ENCODE measurements at places on chromosomes 4 and X.

GRCh38 chr4:59973492-59973891 is 1226.6 kb upstream of the ADGRL3 start:
- no peak for DNase-seq

DNA sequence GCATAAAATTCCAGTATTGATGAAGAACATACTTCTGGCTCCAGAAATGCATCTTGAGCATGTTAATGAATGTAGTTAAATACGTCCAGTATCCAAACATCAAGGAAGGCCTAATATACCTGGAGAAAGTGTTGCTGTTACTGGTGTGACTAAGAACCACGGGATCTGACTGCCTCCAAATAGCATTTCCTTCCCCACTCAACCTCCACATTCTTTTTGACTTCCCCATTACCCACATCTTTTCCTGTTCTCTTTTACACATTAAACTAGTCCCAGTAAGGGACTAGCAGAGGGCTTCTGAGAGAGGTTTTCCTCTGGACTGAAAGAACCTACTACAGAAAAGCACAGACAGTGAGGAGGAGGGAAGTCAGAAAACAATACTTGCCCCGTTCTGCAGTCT is 482.8 kb upstream of the HTR2C start:
- DNase-seq = no peak

- no peak for DNase-seq
These were observed 238.5 kb upstream of the PGRMC2 start for GRCh38 chr4:128525992-128526630.

- DNase-seq = no peak
These were observed 421.8 kb downstream of the MAPK10 start for GRCh38 chr4:85938062-85938461.

DNA sequence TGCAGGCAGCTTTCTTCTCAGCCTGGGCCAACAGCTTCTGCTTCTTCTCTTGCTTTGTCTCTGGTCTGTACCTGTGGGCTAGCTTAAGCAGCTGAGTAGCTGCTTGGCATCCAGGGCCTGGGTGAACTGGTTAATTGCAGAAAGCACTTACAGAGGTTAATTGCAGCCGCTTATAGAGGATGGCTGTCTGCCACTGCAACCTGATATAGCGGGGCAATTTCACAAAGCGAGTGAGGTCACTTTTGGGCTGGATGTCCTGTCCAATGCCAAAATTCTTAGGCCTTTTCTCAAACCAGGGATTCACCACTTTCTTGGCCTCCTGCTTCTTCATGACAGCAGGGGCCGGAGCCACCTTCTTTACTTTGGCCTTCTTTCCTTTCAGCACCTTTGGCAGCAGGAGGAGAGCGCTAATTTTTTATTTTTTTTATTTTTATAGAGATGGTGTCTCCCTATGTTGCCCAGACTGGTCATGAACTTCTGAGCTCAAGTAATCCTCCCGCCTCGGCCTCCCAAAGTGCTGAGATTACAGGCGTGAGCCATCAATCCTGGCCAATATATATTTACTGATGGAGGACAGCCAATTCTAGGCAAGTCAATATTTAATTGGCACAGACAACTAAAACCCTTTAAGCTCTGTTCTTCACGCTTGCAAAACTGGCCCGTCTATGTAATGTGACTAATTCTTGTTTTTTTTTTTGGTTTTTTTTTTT is 61.0 kb downstream of the ENOPH1 start:
- DNase-seq = no peak

DNA sequence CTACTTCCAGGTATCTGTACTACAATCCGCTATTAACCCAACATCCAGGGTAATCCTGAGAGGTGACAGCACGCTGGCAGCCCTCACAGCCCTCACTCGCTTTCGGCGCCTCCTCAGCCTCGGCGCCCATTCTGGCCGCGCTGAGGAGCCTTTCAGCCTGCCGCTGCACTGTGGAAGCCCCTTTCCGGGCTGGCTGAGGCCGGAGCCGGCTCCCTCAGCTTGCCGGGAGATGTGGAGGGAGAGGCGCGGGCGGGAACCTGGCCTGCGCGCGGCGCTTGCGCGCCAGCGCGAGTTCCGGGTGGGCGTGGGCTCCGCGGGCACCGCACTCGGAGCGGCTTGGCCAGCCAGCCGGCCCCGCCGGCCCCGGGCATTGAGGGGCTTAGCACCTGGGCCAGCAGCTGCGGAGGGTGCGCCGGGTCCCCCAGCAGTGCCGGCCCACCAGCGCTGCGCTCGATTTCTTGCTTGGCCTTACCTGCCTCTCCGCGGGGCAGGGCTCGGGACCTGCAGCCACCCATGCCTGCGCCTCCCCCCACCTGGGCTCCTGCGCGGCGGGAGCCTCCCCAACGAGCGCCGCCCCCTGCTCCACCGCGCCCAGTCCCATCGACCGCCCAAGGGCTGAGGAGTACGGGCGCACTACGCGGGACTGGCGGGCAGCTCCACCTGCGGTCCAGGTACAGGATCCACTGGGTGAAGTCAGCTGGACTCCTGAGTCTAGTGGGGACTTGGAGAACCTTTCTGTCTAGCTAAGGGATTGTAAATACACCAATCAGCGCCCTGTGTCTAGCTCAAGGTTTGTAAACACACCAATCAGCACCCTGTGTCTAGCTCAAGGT is 87.3 kb downstream of the PRSS12 start:
- no peak for DNase-seq

DNA sequence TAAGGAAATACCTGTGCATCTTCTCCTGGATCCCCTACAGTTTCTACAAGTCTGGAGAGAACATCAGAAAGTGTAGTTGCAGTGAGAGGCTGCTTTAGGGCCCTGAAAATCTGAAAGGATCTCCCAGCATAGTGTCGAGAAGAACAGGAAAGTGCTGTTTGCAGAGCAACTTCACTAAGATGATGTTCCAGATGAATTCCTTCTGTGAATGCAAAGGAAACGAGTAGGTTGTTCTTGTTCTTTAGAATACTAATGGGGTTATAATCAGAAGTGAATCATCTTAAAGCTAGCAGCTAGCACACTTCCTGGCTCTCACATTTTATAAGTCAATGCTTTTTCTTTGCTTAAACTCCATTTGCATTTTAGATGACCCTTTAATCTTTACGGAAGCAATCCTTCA is 53.7 kb downstream of the ZAR1 start:
- DNase-seq = no peak

- no peak for DNase-seq
These were observed 42.0 kb downstream of the SOD3 start for GRCh38 chr4:24837336-24837735.

- DNase-seq = no peak
These were observed 143.1 kb downstream of the PALLD start for GRCh38 chr4:168639914-168640313.

- DNase-seq = no peak
These were observed 365.8 kb upstream of the TENM3 start for GRCh38 chr4:181877329-181877848.

- DNase-seq = no peak
These were observed 213.4 kb downstream of the SCFD2 start for GRCh38 chr4:53152467-53152866.

- DNase-seq = no peak
These were observed 19.7 kb downstream of the ZFX start for GRCh38 chrX:24169211-24169610.

DNA sequence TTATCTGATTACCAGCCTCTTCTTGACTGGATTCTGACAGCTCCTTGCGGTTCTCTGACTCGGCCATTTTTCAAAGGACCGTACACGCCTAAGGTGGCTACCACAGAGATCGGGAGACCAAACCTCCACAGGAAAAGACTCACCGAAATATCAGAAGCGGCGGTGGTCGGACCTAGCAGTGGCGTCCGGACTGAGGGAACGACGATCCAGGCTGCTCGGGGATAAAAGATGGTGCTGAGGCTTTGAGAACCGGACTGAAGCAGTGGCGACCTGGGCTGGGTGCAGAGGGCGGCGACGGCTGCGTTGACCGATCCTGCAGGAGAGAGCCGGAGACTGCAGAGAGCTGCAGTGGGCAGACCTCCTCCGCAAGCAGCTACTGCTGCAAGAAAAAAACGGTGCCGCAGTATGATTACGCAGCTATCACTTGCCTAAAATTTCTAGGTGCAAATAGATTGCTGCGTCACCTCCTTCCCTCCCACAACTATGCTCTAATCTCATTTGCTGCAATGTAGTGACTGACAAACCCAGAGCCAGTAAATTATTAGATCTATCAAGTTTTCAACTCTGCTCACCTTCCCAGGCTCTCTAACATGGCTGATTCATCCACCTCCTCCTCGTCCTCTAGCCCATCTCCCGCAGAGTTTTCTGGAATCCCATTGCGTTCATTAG is at the start of gene NAP1L2:
Gene NAP1L2 (minus strand): TSS at position 426 of the 669 bp plus-strand sequence. CDS start 359 bp downstream, at position 67.
- DNase-seq = no peak

- DNase-seq = no peak
These were observed 1.8 kb downstream of the KLF3 start for GRCh38 chr4:38665551-38666411.

- DNase-seq = no peak
These were observed 12.4 kb upstream of the FRYL start for GRCh38 chr4:48792348-48793006.

DNA sequence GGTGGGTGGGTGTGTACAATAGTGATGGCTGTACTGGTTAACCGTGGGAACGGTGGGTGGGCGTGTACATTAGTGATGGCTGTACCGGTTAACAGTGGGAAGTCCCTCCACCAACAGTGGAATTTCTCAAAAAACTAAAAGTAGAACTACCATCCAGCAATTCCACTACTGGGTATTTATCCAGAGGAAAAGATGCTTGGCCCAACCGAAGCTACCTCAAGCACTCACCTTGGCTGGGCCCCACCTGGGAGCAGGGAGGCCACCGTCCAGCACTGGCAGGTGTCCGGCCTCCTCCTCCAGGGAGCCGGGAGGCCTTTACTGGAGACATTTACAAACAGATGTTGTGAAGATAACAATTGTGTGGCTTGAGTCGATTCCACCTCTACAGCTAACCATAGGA is 6.0 kb upstream of the MAEA start:
- no peak for DNase-seq

GRCh38 chrX:40154250-40154852 is 56.6 kb upstream of the BCOR start:
- no peak for DNase-seq

DNA sequence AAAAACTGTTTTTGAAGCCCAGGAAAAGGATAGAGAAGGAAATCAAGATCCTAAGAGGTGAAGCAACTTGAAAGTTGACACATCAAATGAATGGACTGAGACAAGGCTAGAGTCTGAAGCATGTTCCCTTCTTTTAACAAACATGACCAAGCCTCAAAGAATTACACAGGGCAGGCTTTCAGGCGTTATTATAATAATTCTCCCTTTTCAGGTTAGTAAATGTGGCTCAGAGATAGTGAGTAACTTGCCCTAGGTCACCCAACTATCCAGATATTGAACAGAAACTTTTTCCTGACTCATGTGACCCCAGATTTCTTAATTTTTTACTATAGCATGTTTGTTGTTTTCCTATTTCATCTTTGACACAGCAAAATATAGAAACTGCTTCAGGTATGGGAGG is 91.7 kb downstream of the PPP1R2C start:
- DNase-seq = no peak

GRCh38 chr4:152478461-152479237 is 57.2 kb downstream of the FBXW7 start:
- no peak for DNase-seq

- DNase-seq = no peak
These were observed 609 bp upstream of the SLC25A6 start for GRCh38 chrX:1392376-1393068.

- no peak for DNase-seq
These were observed 97.0 kb upstream of the LNX1 start for GRCh38 chr4:53688186-53688790.

GRCh38 chr4:173242466-173243250 is 74.0 kb downstream of the GALNT7 start:
- DNase-seq = no peak

DNA sequence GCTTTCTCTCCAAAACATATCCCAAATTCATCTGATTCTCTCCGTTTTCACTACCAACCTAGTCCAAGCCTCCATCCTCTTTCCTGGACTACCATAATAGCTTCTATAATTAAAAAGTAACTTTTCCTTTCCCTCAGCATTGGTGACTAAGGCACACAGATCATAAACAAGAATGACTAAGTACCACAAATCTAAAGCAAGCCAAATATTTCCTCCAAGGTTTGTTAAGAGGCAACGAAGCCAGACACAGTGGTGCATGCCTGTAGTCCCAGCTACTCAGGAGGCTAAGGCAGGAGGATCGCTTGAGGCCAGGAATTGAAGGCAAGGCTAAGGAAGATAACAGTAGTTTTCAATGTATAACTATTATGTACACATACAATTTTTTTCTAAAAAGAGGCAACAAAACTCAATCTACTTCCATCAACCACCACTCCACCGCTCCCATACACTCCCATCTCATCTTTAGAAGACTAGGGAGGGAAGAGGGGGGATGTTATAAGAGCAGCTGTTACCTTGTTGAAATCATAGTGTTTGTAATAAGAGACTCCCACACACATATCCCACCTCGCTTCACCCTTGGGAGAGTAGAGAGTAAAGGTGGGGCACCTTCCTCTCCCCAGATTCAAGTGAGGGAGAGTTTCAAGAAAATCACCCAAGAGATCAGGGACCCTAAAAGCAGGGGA is 4.2 kb upstream of the JCHAIN start:
- DNase-seq = no peak

Measured in substantia nigra (tissue), 51 donors.